ENCODE measurements at places on chromosomes 5 and 9.

DNA sequence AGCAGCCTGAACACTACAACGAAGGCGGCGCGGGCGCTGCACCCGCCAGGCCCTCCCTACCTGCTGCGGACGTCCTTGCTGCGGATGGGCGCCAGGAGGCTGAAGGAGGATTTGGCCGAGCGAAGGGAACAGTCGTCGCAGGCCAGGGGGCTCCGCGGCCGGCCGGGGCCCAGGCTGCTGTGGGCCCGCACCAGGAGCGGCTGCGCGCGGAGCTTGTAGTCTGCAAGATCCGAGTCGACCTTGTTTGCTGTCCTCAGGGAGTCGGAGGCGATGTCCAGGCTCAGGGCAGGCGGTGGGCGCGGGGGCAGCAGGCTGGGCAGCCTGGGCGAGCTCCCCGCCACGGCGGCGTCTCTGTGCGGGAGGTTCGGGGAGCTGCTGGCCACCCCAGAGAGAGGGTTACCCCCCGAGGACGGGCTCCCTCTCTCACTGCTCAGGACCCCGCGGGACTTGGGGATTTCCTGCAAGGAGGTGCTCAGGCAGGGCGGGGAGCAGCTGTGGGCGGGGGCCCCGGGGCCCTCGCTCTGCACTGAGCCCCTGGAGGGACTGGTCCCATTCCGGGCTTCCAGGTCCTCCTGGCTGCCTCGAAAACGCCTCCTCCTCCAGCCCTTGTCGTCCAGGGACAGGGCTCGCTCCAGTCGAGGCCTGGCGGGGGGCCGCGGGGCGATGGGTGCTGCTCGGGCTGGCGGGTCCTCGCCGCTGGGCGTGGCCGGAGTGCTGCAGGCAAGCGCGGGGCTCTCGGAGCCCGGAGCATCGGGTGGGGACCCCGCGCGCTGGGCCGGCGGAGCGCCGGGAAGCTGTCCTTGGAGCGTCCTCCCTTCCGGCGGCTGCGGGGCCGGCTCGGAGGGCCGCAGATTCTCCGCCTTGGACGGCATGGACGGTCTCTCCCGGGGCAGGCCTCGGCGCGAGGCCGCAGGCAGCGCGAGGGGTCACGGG lies 831 bp downstream of the INPP5E start:
- peak; percentile 38 for DNase-seq

- DNase-seq, result no peak
Measured at GRCh38 chr9:1001838-1002237, 25.4 kb downstream of the DMRT3 start.

GRCh38 chr5:127377651-127378050 lies 87.1 kb downstream of the MEGF10 start:
- no peak for DNase-seq

GRCh38 chr5:8843771-8844170 lies 702.1 kb downstream of the SEMA5A start:
- DNase-seq, result no peak

GRCh38 chr5:179166886-179167841 lies 107.0 kb downstream of the ZNF354C start:
- peak; percentile 73 for DNase-seq

GRCh38 chr9:96217294-96217707 lies 84.7 kb downstream of the HSD17B3 start:
- peak; percentile 15 for DNase-seq

DNA sequence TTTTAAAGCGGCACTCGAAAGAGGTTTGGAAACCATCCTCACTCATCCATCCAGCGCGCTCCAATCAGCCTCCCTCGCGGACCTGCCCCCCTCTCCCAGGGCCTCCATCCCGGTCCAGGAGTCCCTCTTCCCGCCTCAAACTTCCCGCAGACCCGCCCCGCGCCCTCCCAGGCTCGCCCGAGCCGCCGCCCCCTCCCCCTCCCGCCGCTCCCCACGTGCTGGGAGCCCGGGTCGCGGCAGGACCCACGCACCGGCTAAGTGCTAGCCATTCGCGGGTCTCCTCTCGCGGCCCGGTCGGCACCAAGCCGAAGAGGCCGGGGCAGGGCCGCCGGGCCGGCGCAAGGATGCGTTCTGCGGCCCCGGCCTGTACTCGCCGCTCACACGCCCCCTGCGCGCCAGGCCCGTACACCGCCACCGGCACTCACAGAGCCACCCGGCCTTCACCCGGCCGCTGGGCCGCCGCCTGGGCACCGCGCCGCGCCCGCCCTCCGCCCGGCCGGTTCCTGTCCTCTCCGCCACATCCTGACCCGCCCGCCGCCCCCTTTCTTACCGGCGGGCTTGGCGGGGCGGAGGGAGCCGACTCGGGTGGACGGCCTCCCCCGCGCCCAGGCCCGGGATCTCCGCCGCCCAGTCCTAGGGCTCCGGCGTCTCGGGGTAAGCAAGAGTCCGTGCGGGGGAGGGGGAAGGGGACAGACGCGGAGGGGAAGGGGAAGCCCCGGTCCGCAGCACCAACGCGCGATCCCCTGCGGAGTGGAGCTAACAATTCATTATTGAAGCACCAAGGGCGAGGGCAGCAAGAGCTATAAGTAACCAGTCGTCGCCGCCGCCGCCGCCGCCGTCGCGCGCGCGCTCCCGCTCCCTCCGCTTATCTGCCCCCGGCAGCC lies 576 bp downstream of the CHD1 start:
- DNase-seq, result peak; percentile 75

GRCh38 chr5:54384356-54384933 lies 71.1 kb upstream of the HSPB3 start:
- DNase-seq, result no peak
